Psoas muscle (tissue), 8 donors: ENCODE measurements at places on chromosomes 5 and 9. TPM values are rescaled to one million over a fixed set of nuclear protein-coding genes. Genes with fewer than 3 reads are reported as not detected.
A peak's percentile ranks its signal among the peaks of the same experiment; 100 is the strongest.

NXNL2 gene
- 0.05 TPM for polyA plus RNA-seq

DNA sequence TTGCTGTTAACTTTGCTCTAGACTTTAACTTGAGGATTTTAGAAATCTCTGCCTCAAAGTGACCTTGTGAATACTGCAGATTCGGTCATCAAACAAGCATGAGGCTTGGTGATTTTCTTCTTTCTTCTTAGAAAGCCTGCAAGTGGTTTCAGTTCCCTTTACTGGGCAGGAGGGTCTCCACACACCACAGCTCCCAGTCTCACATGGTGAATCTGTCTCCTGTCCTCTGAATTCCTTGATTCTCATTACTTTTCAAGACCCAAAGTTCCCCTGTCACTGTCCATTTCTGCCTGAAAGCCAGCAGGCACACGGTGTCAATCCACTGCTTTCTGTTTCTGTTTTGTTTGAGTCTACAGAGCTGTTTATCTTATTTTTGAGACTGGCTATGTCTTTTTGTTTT lies 14.1 kb downstream of the HSPB3 start:
- no peak for DNase-seq

RGS3 gene
- polyA plus RNA-seq, result 12.8 TPM

LAMC3 gene
- polyA plus RNA-seq, result 0.21 TPM

GRCh38 chr9:124869466-124869985 lies 7.6 kb downstream of the ARPC5L start:
- no peak for DNase-seq

DNA sequence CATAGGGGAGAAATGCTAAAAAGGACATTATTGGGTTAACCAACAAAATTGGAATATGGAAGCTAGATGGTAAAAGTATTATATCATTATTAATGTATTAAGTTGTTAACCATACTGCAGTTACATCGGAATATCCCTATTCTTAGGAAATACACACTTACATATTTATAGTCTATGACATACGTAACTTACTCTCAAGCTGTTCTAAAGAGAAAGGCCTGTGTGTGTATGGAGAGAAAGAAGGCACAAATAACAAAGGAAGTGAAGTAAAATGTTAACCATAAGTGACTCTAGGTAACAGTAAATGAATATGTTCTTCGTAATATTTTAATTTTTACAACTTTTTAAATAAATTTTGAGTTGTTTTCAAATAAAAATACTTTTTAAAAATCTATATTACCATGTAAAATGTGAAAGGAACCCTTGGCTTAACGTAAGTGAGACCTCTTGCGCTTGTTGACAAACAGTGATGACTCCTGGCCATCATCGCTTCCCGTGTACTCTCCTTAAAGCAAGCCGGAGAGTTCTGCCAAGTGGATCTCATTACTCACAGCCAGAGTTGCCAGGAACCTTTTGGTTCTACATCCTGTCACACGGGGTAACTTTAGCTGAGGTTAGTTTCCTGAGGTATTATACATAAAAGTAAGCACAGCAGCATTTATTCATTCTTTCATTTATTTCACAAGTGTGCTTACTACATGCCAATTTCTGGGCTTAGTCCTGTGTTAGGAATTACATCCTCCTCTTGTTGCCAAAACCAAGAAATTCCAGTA lies 165.4 kb downstream of the EPB41L4A start:
- peak; percentile 35 for DNase-seq

GRCh38 chr5:120430572-120430971 lies 33.5 kb upstream of the PRR16 start:
- DNase-seq, result no peak

ZNF366 gene
- polyA plus RNA-seq, result 1.3 TPM

EQTN gene
- polyA plus RNA-seq, result not detected

GRCh38 chr9:34377404-34377746 lies 677 bp upstream of the MYORG start:
- DNase-seq, result peak; percentile 27
